ENCODE measurements at places on chromosomes 5 and 9.

DNA sequence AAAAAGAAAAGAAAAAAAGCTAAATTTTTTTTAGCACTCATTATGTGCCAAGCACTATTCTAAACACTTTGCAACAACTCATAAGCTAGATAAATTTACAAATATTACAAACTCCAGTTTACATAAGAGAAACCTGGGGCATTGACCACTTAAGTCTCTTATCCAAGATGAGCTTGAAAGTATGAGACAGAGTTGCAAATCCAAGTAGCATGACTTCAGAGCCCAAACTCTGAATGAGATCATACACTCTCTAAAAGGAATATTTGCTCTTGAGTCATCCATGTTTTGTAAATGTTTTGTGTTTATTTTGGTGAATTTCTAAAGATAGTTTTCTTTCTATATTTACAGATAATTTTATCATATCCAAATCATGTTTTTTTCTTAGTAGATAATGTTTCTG, 4.0 kb upstream of the SHOC1 start:
- DNase-seq, result no peak

DNA sequence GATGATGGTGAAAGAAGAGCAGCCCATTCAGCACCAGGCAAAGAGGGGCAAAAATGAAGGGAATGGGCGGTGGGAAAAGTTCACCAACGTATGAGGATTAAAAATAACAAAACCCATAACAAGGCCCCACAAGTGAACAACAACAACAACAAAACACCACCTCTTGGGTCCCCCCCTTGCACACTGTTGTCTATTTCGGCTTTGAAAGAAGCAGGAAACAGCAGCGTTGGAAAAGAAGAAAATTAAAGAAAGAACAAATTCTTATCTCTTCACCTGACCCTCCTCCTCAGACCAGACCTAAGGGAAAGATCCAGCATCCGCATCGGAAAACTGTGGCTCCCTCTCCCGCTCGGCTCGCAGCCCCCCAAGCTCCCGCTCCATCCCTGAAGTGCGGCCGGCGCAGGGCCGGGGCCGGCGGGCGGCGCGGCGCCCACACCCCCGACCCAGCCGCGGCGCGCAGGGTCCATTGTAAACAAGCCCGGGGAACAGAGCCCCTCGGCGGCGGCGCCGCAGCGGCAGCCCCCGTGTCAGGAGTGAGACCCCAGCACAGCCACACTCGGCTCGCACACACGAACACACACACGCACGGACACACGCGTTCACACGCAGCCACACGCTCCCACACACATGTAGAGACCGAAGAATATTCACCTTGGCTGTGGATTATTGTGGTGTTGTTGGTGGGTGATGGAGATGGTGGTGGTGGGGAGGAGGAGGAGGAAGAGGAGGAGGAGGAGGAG, 535 bp downstream of the RFX3 start:
- DNase-seq, result peak; percentile 70

- no peak for DNase-seq
Measured at GRCh38 chr9:110410961-110411360, 73.3 kb upstream of the TXNDC8 start.

- peak; percentile 40 for DNase-seq
Measured at GRCh38 chr5:141992349-141992963, 20.4 kb downstream of the GNPDA1 start.

DNA sequence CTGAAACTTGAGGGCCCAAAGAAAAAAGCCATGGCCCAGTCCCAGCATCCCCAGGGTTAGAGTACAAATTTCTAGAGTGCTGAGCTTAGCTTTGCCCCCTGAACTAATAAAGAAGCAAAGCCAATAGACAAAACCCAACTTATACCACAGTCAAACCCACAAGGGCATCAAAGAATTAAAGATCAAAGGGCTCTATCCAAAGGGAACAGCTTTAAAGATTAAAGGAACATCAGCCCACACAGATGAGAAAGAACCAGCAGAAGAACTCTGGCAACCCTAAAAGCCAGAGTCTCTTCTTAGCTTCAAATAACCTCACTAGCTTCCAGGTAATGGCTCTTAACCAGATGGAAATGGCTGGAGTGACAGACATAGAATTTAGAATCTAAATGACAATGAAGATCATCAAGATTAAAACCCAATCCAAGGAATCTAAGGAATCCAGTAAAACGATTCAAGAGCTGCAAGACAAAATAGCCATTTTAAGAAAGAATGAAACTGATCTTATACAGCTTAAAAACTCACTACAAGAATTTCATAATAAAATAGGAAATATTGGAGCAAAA, 93.9 kb downstream of the YIPF5 start:
- DNase-seq, result no peak

GRCh38 chr5:120932480-120932879, 468.4 kb downstream of the PRR16 start:
- no peak for DNase-seq

- DNase-seq, result no peak
Measured at GRCh38 chr5:105885266-105885665, 1785.5 kb downstream of the EFNA5 start.

DNA sequence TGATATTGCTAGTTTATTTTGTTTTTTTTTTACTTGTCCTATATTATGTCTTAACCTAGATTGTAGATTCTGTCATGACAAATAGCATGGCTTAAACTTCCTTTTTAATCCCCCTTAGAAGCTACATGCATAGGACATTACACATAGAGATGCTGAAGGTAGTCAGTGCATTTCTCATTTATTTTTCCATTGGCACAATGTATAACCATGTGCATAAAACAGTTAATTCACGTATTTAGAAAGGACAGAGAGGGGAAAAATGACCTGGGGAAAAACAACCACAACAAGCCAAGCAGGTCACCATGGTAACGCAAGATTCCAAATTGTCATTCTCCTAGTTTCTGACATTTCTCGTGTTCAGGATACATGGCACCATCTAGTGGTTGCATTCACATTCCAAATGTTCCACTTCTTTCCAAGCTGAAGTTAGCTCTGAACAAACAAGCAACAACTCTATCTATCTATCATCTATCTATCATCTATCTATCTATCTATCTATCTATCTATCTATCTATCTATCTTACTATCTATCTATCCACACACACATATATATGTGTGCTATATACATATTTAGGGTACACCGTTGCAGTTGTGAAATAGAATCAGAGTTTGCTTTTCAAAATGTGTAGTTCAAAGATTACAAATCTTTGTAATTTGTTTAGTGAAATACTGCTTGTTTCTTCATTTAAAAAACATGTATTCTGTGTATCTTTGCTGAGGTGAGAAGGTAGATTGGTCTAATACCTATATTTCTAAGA, 487.2 kb upstream of the ST8SIA4 start:
- peak; percentile 16 for DNase-seq

DNA sequence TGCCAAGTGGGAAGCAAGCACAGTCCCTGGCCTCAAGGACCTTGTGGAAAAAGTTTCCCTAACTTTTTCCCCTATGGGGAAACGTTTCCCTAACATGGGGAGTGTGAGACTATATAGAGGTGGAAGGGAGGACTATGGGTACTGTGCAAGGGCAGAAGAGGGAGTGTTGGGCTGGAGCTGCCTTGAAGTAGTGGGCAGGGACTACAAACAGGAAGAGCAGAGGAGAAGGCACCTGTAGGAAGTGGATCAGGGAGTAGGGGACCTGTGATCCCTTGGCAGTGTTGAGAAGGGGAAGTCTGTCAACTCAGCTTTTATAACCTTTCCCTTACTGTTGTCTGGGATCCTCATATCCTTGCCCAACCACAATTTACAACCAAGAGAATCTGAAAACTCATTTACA, 1.4 kb downstream of the CMYA5 start:
- no peak for DNase-seq

DNA sequence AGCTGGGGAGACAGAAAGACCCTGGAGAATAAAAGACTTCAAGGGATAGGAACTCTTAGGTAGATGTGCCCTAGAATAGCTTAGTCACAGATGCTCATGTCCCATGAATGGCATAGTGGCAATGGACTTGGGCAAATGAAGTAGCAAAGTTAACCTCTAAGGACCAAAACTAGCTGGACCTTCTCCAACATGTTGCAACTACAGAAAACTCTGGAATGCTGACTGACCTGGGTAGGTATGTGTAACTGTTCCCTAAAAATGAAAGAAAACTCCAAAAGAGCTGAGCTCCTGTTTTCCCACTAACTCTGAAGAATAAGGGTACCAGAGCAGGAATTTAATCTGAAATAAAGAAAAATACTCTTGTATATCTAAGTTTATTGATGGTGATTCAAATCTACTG, 12.5 kb upstream of the LPAR1 start:
- DNase-seq, result no peak

DNA sequence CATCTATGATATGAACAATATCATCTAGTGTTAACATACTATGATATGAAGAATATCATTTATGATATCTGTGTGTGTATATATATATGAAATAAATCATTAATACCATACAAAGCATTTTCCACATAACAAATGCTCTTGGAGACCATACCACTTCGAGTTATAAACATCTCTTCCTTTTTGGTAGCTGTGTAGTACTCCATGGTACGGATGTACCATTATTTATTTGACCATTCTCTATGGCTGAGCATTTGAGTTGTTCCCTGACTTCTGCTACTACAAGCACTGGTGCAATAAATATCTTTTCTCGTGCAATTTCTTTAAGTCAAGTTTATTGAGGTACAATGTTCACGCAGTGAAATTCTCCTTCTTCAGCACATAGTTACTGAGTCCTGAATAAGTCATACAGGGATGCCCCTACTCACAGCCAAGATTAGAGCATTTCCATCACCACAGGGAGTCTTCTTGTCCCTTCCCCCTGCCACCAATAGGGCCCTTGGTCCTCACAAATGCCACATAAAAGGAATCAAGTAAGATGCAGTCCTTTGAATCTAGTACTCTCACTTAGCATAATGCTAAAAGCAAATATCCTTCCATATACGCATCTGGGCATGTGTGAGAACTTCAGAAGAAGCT, 75.2 kb upstream of the SLC25A48 start:
- DNase-seq, result no peak

DNA sequence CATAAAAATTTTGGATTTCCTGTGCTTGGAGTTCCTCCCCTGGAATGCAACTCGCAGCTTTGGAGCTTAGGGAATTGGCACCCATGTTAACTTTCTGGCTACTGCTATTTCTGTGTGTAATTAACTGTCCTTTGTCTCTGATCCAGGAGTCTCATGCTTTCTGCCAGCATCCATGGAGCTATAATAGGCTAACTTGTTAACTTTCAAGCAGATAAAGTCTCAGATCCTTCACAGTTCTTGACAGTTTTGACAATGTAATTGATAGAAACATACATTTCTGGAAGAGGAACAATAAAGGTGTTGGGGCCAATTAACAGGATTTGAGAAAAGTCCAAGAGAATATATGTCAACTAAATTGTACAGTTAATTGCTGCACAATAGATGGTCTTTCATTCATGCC, 290.2 kb upstream of the PRDM9 start:
- DNase-seq, result no peak

DNA sequence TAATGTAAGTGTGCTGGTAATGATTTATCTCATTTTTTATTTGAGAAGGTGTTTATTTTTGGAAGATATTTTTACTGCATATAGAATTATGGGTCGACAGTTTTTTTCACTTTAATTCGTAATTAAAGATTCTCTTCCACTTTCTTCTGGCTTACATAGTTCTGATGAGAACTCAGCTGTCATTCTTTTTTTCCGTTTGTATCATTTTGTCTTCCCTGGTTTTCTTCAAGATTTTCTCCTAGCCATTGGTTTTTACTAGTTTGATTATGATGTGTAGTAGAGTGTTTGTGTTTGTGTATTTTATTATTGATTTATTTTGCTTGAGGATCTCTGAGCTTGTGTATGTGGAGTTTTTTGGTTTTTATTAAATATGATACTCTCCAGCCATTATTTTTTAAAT, 21.7 kb downstream of the SLF1 start:
- no peak for DNase-seq

DNA sequence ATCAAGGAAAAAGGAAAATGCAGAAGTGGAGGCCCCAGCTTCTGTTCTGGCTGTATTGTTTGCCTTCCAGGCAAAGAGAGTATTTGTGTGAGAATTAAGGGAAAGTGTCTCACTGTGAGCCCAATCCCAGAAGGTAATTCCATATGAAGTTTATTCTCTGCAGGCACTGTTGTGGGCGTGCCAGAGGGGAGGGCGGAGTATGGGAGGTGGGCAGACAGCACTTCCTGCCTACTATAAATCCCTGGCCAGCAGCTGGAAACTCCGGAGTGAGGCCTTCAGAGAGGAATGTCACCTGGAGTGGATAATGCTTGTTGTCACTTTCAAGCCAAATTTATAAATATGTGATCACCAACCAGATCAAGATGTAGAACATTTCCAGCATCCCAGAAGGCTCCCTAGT, 209.5 kb downstream of the ARHGAP26 start:
- DNase-seq, result no peak

- no peak for DNase-seq
Measured at GRCh38 chr9:128150594-128151308, 1.5 kb downstream of the LCN2 start.

- DNase-seq, result no peak
Measured at GRCh38 chr5:16695779-16696178, 79.0 kb upstream of the RETREG1 start.

GRCh38 chr5:80712919-80713318, 58.1 kb upstream of the DHFR start:
- peak; percentile 10 for DNase-seq

DNA sequence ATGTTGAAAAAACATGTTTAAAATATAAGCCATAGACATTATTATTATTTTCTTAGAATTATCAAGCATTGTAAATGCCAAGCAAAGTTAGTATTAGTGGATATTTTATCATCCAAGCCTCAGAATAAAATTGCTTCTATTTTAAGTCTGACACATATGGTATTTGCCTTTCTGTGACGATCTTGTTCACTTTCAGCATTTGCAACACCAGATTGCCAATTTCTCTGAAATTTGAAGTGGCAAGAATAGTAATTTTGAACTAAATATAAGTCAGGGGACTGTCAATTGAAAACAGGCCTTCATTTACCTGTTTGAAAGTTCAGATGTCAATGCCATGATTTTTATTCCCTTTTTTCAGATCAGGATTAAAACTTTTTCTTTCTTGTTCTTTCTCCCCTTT, 1233.6 kb upstream of the CDH18 start:
- DNase-seq, result no peak

- peak; percentile 6 for DNase-seq
Measured at GRCh38 chr5:170503990-170504596, at the start of gene KCNIP1. Gene KCNIP1, plus strand, starts transcription at chr5:170504020.

- DNase-seq, result no peak
Measured at GRCh38 chr5:36751886-36752285, 124.7 kb upstream of the NIPBL start.

GRCh38 chr9:38622951-38623350, 2.6 kb upstream of the ANKRD18A start:
- DNase-seq, result no peak

GRCh38 chr5:1936901-1937300, 54.2 kb upstream of the IRX4 start:
- no peak for DNase-seq

DNA sequence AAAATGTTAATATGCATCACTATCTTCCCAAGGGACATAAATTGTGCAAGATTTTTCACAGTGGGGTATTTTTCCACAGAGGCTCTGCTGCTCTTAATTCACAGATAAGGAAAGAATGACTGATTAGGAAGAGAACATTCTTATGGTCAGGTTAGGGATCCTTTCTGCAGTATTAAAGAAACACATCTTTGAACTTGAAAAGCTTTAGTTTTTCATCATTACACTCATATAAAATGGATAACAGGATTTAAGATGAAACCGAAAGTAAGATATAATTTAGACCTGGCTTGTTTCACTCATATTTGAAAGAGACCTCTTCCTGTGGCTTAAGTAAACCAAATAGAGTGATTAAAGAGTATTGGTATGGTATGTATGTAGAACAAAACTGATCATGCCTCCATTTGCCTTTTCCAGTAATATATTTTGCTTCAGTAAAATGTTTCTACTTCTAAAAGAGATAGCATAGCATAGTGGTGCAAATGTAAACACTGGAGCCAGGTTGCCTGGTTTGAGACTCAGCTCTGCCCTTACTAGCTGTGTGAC, 160.0 kb downstream of the PRR16 start:
- no peak for DNase-seq
